Left ventricle myocardium inferior (tissue), 1 donor: ENCODE measurements at places on chromosomes 11 and 22.

DNA sequence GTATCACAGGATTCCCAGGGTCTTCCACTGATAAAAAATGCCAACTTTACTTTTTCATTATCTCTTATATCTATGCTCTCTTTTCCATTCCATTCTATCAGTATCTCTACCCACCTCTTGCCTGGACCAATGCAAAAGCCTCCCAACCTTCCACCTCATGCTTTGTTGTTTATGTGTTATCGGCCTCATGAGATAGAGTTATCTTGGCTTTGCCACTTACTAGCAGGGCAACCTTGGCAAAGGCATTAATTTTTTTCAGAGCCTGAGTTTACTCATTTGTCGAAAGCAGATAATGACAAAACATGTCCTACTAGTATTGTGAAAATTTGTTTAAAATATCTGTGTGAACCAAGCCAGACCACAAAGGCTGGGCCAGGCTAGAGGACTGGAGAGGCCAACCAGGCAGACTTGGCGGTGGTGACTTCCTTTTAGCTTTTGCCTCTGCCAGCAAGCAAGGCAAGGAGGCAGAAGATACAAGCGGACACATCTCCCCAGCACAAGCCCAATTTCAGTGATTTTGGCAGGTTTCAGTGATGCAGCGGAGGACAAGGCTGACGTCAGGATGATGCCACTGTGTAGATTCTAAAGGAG, 106.9 kb downstream of the ADAMTS15 start:
- DNase-seq: no peak

GRCh38 chr22:39534092-39534506, 1.6 kb upstream of the RPS19BP1 start:
- DNase-seq: no peak

DNA sequence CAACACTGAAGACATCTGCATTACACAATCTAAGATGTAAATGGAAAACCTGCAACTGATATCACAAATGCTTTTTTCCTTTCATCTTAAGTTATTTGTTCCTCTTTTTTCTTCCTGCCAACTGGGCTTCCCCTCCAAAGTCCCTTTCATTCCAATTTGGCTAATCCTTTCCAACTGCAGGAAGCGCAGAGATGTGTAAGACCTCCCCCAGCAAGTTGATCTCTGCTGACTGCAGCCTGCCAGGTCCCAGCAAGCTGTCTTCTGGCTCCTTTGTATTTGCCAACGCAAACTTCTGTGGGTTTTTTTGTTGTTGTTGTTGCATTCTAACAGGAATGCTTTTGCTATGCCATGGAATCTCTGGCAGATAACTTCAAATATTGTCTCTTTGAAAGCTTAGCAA, 38.5 kb upstream of the LRRC4C start:
- DNase-seq: no peak

DNA sequence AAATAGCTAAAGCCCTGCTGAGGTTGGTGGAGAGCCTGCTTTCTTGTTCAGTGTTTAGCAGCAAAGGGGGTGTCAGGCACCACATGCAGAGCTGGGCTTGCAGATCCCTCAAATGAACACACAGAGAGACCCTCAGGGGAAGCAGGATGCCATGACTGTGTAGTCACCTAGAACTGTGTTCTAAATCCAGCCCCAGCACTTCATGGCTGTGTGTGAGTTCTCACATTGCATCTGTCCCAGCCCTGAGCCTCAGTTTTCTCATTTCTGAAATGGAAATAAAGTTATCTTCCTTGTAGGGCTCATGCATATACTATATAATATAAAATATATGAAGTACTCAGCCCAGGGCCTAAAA, 47.1 kb downstream of the CWC15 start:
- no peak for DNase-seq

DNA sequence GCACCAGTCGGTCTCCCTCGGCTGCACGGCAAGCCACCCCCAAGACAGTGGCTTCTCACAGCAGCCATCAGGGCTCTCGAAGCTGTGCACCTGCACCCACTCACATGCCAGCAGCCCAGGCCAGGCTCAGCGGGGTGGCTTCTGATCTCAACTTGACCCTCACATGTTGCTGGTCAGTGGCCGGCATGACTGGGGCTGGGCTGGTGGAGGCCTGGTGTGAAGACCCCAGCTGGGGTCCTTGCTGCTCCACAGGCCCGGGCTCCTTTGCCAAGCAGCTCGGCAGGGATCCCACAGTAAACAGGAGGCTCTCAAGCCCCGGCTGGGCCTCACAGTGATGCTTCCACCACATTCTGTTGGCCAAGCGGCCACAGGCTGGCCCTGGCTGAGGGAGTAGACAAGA, 128.2 kb downstream of the BRD1 start:
- DNase-seq: no peak

DNA sequence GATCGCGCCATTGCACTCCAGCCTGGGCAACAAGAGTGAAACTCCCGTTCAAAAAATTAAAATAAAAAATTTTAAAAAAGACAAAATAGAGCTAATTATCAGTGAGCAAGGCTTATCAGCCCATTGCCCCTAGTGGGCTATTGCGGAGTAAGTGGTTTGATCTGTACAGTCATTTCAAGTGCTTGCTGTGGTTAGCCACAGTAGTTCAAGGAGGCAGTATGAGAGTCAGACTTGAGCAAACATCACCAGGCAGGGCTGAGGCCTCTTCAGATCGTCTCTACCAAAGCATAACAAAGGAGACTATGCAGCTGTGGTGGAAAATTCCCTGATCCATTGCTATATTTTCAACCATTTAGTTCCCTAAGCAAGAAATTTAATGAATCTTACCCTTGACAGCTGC, 4.3 kb upstream of the SBF2 start:
- DNase-seq: no peak

DNA sequence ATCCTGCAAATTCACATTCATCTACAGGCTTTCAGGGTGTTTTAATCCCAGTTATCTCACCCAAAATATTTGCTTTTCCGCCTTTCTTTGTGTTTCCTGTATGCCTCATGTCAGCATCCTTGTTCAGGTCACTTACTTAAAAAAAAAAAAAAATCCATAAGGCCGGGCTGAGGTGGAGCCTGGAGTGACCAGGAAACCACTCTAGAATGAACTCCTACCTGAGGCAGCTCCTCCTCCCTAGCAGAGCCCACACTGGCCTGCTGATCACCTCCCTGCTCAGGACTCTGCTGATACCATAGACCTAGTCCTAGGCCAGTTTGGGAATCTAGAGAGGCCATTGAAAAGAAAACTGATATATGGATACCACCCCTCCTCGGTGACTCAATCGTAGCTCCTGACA, 8.7 kb upstream of the DGAT2 start:
- DNase-seq: no peak

GRCh38 chr11:2671748-2672147, 28.0 kb downstream of the KCNQ1OT1 start:
- DNase-seq: no peak

GRCh38 chr11:95736355-95736754, 53.2 kb downstream of the FAM76B start:
- no peak for DNase-seq

- DNase-seq: peak; percentile 22
Measured at GRCh38 chr22:26735019-26735409, 77.6 kb downstream of the MIAT start.
